ENCODE measurements at places on chromosomes 11 and 22.

DNA sequence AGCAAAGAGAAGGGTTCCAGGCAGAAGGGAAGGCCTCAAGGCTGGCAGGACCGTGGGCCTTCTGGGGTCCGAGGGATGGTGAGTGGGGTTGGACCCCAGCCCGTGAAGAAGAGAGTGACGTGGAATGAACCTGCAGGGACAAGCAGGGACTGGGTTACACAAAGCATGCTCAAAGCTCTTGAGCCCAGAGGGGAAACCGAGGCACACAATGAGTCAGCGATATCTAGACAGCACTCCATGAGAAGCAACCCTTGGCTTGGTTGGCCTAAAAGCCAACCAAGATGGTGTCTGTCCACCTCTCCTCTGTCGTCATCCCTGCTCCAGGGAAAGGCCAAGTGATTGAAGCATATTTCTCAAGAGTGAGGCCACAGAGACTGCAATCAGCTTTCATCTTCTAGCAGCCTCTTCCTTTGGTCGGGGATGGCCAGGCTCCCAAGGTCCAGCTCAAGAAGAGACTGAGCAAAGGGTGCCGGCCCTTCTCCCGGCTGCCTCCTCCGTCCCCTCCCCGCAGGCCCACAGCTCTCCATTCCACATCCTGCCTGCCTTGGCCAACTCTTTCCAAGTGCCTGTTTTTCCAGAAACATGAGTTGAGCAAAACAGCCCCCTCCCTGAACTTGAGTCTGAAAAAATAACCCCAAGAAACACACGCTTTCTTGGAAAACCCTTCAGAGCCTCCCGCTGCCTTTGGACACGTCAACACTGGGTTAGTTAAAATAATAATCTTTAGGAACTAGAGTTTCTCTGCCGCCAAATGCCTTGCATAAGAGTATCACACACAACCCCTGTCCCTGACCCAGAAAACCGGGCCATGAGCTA lies 556.6 kb downstream of the MIAT start:
- no peak for DNase-seq

DNA sequence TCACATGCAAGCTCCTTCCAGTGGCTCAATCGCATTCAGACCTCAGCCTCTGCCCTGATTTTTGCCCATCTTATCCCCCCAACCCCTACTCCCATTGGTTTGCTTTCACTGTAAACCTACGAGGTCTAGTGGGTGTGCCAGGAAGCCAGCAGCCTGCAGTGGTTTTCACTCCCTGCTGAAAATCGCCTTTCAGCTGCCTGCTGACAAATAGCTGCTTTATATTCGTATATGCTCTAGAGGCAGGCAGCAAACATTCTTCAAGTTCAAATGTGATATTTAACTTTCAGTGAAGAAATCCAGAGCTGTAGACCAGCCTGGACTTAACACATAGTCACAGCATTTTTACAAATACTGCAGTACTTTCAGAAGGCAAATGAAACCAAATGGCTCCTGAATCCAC lies 92.8 kb upstream of the APOA1 start:
- DNase-seq: peak; percentile 43

DNA sequence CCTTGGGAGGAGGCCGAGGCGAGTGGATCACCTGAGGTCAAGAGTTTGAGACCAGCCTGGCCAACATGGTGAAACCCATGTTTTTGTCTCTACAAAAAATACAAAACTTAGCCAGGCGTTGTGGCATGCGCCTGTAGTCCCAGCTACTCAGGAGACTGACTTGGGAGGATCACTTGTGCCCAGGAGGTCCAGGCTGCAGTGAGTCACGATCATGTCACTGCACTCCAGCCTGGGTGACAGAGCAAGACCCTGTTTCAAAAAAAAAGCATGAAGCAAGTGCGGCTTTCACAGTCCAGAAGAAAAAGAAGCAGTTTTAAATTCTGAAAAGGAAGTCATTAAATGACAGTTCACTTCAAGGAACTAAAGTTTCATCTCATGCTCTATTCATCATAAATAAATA lies 7.1 kb upstream of the LTO1 start:
- no peak for DNase-seq

- DNase-seq: no peak
Measured at GRCh38 chr11:113277907-113278306, 36.5 kb upstream of the TTC12 start.

DNA sequence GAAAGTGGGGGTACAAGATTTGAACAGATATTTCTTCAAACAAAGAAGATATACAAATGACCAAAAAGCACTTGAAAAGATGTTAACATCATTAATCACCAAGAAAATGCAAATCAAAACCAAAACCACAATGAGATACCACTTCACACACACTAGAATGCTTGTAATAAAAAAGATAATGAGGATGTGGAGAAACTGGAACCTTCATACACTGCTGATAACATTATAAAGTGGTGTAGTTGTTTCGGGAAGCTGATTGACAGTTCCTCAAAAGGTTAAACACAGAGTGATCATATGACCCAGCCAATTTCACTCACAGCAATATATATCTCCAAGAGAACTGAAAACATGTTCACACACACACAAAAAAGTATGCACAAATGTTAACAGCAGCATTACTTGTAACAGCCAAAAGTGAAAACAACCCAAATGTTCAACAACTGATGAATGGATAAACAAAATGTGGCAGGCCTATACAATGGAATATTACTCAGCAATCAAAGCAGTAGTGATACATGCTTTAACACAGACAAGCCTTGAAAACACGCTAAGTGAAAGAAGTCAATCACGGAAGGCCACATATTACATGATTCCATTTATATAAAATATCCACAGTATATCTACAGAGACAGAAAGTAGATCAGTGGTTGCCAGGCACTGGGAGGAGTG lies 15.1 kb downstream of the PITPNB start:
- no peak for DNase-seq

GRCh38 chr11:68948496-68948895 lies 32.3 kb downstream of the MRGPRD start:
- no peak for DNase-seq

DNA sequence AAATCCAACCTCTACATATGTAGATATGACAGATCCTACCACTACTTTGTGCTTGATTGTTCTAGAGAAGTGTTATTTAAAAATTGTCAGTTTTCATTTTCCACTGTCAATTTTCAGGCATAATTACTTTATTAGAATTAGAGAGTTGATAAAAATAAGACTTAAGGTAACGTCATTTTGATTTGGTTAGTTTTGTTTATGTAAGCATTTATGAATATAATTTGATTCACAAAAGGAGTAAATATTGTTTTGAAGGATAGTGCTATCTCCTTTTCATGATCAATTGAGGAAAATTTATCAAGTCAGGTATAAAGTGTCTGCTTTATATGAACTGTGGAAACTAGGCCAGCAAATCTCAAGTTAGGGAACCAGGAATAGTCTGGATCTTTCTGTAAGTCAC lies 42.6 kb upstream of the PITPNB start:
- DNase-seq: no peak

DNA sequence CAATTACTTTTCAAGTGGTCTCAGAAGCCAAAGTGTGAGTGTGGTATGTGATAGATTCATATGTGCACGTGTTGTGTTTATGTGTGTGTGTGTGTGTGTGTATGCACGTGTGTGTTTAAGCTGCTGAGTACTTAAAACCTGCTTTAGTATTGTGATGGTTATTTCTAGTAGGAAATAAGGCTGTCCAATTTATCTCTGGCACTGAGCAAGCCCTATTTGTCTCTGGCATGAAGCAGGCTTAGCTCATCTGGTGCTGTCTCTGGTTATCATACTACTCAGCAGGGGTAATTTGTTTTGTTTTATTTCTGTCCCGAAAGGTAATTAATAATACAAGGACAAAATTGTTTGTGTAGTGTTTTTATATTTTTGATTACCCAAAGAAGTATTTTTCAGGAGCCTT lies 333.7 kb downstream of the FAT3 start:
- no peak for DNase-seq

DNA sequence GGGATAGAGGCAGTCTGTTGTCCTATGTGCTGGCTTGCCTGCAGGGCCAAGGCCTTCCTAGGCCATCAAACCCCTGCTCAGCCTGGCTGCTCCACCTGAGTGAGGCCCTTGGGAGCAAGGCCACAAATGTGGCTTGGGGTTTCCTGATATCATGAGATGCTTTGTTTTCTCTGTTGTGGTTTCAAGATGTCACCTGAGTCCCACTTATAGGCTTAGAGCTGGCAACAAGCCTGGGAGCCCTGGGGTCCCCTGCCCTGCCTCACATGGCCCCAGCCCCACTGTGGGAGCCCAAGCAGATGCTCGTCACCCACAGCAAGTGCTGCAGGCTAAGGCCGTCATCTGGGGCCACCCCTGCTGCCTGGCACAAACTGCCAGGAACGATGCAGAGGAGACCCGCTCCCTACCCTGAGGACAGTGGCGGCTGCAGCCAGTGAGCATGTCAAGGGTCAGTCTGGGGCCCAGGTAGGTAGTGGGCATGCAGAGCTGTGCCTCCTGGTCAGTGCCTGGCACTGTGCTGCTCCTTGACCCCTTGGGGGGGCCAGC lies 75.4 kb upstream of the KCNQ1OT1 start:
- DNase-seq: peak; percentile 6

DNA sequence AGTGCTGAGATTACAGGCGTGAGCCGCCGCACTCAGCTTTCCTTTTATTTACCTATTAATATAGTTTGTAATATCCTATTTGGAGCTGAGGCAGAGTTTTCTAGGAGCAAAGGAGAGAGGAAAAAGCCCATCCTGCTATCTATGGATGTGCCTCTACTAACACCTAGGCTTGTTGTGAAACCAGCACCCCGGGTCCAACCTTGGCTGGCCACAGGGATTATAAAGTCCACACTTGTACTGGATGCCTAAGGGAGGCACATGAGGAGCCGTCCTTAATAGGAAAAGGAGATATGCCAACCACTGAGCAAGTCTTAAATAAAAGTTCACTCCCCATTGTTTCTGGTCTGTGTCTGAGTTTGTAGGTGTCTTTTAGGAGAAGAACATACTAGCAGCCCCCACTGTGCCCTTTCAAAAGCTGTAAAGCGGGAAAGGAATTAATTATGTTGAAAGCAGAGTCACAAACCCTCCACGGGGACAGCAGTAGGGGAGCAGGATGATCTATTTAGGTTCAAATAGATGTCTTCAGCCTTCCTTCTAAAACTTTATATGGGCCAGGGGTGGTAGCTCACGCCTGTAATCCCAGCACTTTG lies 29.3 kb downstream of the RRP7A start:
- no peak for DNase-seq

- DNase-seq: no peak
Measured at GRCh38 chr22:49971232-49972162, 10.9 kb downstream of the PIM3 start.

DNA sequence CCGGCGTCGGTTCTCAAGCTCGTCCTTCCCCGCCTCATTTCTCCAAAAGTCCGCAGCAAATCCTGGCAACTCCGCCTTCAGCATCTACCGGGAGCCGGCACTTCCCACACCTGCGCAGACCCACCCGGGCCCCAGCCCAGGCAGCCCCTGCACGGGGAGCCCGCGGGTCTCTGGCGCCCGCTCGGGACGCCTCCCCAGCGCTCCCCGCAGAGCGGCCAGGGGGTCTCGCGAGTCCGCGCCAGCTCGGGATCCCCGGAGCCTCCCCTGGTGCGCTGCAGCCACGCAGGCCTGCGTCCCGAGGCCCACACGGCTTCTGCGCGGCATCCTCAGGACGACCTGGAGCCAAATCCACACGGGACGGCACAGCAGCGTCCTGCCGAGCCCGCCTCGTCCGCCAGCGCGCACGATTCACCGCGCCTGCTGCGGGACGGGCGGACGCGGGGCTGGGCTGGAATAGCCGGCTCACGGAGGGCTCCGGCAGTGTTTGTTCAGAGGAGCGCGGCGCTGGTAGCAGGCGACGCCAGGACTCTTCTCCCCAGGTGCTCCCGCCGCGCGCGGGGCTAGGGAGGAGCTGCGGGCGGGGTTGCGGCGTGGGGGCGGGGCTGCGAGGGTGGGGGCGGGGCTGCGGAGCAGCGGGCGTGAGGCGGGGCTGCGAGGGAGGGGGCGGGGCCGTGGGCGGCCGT lies 816 bp upstream of the PHRF1 start:
- DNase-seq: no peak

DNA sequence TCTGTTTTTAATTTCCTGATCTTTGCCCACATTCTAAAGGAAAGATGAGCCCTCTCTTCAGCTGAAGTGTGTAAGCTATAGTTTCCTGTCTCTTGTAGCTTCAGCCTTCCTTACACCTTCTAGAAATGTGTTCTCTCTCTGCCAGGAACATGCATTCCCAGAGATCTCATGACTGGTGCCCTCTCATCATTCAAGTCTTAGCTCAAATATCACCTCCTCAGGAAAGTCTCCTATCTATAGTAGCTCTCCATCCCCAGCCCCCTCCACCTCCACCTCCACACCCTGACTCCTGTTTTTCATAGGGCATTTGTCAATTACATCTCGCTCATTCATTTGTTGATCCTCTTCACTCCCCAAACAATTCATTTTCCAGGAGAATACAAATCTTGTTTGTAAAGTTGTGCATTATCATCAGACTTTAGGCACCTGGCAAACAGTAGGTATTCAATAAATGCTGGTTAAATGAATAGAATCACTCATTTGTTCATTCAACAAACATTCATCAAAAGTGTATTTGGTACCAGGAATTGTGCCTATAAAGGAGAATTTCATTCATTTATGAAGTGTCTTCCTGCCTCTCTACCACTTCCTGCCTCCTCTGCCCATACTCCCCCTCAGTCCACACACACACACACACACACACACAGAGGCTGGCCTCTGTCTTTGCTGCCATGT lies 160.3 kb downstream of the BBOX1 start:
- DNase-seq: no peak

DNA sequence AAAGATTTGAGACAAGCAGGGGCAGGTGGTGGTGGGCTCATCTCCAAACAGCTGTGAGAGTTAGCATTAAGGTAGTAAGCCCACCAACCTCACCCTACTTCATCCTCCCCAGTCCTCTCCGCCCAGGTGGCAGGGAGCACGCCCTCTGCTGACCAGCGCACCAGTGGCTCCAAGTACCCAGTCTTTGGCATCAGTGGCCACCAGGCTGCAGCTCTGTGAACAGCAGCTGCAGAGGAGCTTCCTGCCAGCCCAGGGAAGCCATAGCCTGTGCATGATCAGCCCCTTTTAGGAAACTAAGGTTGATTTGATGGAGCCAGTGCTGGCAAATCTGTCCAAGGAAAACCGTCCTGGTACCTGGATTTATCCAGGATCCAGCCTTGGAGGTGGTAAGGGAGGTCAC lies 21.7 kb downstream of the CAVIN3 start:
- no peak for DNase-seq

DNA sequence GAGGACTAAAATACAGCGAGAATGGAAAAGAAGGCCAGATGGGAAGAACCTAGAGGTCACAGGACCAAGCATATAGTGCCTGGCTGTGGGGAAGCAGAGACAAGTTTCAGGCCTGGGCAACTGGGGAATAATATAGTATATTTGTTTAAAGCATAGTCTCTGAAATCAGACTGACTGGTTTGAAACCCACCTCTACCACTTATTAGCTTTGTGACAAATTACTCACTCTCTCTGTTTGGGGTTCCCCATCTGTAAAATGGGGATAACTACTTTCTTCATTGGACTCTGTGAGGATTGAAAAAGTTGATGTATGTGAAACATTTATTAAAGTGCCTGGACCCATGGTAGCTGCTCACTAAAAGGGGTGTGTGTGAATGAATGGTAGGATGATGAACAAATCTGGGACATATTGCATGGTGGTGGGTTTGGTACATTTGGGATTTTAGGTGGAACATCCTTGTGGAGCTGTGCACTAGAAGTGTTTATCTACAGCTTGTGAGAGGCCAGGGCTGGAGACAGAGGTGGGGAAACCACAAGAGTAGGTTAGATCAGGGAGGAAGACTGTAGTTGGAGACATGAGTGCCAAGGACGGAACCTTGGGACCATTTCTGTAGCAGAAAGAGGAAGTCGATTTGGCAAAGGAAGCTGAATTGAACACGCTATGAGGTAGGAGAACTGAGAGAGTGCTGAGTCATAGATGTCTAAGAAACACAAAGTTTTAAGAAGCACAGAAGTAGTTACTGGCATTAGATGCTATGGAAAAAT lies 52.6 kb downstream of the SWAP70 start:
- no peak for DNase-seq
